ENCODE measurements at places on chromosomes 12 and 14.

- no peak for DNase-seq
These were observed 9.2 kb upstream of the NOS1 start for GRCh38 chr12:117370588-117370987.

- DNase-seq = no peak
These were observed 1.8 kb upstream of the RAB5B start for GRCh38 chr12:55972042-55972441.

- no peak for DNase-seq
These were observed 5.4 kb upstream of the SMARCD1 start for GRCh38 chr12:50079771-50080170.

GRCh38 chr12:124994437-124994975, 1.1 kb downstream of the BRI3BP start:
- DNase-seq = no peak

- DNase-seq = no peak
These were observed 58.9 kb downstream of the DDX51 start for GRCh38 chr12:132085291-132085635.

DNA sequence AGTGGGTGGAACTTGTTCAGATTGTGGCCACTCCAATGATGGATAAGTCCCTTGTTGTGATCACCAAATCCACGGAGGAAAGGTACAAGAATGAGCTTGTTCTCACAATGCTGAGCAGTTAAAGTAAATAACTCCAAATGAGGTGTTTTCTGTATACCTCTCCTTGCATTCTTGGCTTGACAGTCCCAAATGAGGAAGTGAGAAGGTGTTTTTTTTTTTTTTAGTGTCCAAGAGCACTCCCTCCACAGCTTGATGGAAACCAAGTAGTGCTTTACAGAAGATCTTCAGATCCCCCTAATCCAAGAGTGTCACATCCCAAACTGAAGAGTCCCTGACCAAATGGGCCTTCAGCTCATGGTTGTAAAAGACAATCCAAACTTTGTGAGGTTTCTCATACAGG, 153.6 kb downstream of the ATP23 start:
- DNase-seq = no peak

- DNase-seq = no peak
These were observed 34.6 kb upstream of the CISTR start for GRCh38 chr12:53786411-53786810.
